ENCODE measurements at places on chromosomes 16 and 17. TPM values are rescaled to one million over a fixed set of nuclear protein-coding genes. Genes with fewer than 3 reads are reported as not detected.

The MEFV gene
- 4.6 TPM for total RNA-seq

- peak; percentile 50 for DNase-seq
These were observed 3.4 kb downstream of the NOD2 start for GRCh38 chr16:50696575-50697420.

DNA sequence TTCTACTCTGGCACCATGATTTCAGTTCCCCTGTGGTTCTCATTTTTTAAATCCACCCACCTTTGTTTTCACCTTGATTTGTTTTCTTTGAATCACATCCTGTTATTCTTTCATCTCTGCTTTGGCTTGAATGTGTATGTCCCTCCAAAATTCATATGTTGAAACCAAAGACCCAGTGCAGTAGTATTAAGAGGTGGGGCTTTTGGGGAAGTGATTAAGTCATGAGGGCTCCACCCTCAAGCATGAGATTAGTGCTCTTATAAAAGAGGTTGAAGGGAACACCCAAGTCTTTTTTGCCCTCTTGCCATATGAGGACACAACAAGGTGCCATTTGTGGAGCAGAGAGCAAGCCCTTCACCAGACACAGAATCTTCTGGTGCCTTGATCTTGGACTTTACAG, 382.3 kb downstream of the SLC39A11 start:
- no peak for DNase-seq

The KRTAP1-1 gene
- total RNA-seq: not detected

DNA sequence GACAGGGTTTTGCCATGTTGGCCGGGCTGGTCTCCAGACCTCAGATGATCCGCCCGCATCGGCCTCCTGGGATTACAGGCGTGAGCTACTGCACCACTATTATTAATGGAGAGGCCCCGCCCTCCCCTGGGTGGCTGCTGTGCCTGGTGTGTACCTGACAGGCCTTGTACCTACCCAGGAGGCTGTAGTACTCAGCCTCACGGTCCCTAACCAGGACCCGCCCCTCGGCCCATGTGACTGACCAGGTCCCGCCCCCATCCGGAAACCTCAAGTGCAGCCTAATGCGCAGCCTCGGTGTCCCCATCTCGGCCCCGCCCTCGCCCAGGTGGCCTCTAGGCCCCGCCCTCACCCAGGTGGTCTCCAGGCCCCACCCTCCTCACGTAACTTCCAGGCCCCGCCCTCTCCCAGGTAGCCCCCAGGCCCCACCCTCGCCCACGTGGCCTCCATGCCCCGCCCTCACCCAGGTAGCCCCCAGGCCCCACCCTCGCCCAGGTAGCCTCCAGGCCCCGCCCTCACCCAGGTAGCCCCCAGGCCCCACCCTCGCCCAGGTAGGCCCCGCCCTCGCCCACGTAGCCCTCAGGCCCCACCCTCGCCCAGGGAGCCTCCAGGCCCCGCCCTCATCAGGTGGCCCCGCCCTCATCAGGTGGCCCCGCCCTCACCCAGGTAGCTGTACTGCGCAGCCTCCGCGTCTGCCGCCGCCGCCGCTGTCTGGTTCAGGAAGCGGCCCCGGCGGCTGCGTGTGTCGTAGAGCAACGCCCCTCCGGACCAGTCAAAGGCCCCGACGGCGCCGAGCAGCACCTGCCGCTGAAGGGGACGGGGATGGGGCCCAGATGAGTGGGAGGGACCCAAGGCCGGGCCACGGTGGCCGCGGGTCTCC, 31.0 kb downstream of the HASPIN start:
- no peak for DNase-seq

DNA sequence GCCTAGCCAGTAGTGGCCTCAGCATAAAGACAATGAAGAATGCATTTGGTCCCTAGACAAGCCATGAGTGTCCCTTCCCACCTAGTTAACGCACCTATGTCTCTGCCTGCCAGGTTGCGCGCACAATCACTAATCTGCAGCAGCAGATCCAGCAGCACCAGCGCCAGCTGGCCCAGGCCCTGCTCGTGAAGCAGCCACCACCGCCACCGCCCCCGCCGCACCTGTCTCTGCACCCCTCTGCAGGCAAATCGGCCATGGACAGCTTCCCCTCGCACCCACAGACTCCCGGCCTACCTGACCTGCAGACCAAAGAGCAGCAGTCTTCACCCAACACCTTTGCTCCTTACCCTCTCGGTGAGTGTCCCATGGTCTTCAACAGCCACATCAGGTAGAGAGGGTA, 41.8 kb downstream of the TMC6 start:
- no peak for DNase-seq

DNA sequence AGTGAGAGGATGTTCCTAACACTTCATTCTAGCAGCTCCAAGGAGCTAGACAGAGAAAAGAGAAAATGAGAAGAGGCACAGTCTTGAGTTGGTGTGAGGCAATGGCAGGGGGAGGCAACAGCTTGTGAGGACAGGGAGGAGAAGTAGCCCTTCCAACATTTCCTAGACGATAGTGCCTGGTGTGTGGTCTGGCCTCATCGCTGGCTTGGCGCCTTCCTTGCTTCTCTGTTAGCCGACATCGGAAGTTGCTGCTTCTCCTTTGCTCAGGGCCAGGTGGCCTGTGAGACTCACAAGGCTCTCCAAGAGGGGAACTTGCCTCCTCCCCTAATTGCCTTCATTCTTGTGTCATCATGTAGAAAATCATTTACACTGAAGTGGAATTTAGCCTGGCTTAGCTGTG, 208.7 kb downstream of the MAP2K4 start:
- no peak for DNase-seq

- DNase-seq: no peak
These were observed 45.8 kb downstream of the VPS35L start for GRCh38 chr16:19601083-19601976.

- no peak for DNase-seq
These were observed 23.5 kb downstream of the CACNG1 start for GRCh38 chr17:67067571-67068482.

The GCGR gene
- total RNA-seq: not detected

- no peak for DNase-seq
These were observed 110.2 kb downstream of the COPRS start for GRCh38 chr17:31748881-31749280.

The LRRC46 gene
- 0.24 TPM for total RNA-seq

GRCh38 chr17:17258998-17259397, 22.0 kb upstream of the FLCN start:
- no peak for DNase-seq

GRCh38 chr16:88685156-88686061, 898 bp downstream of the SNAI3 start:
- DNase-seq: peak; percentile 46

The SMTNL2 gene
- total RNA-seq: 14.0 TPM

The SGCA gene
- total RNA-seq: 1.1 TPM

The NEUROD2 gene
- not detected for total RNA-seq

DNA sequence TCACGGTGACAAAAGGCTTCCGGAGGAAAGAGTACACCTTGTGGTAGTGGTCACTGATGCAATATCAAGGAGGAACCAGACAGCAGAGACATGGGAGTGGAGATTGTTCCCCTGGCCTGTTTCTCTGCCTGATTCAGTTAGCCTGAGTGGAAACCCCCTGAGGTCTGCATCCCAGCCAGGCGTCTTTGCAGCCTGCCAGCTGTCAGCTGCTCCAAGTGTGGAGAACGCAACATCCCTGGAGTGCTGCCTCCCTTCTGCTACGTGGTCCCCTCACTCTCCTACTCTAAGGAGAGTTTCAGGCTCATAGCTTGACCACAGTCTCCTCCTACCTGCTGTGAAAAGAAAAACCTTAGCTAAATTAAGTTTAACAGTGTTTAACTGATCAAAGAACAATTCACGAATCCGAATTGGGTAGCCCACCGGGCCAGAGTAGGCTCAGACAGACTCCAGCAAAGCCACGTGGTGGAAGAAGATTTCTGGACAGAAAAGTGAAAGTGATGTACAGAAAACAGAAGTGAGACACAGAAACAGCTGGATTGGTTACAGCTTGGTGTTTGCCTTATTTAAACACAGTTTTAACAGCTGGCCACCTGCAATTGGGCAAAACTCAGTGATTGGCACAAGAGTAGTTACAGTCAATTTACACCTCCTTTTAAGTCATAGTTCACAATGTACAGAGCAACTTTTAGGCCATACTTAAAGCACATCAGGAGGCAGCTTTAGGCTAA, 188.6 kb downstream of the DNAH9 start:
- DNase-seq: no peak

DNA sequence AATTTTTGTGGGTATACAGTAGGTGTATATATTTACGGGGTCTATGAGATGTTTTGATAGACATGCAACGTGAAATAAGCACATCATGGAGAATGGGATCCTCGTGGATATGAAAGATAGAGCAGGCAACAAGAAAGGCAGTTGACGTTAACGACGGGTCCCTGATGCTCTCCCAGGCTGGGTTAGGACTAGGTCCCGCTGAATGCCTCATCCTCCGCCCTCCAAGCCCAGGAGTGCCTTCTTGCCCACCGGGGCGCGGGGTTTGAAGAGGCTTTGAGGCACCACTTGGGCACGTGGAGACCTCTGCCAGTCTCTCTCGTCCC, 9.5 kb upstream of the ZFP90 start:
- DNase-seq: no peak

GRCh38 chr17:42315402-42316156, 27.3 kb downstream of the STAT5A start:
- DNase-seq: no peak

DNA sequence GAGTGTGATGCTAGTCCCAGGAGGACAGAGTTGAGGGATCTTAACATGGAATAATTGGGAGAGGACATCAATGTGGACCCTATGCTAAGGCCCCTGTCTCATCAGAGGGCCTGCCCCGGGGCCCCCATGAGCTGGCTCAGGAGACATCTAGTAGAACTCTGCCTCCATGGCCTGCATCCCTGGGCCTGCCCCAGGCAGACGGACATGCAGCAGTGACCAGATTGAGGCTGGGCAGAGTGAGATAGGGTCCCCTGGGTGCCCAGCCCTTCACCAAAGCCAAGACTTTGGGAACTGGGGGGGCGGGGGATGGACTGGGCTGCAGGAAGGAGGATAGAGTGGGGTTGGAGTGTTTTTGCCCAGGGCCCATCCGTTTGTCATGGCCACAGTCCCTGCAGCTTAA, 115.2 kb downstream of the CCDC182 start:
- DNase-seq: no peak

The CRYM gene
- 1.2 TPM for total RNA-seq

The TMIGD1 gene
- not detected for total RNA-seq

DNA sequence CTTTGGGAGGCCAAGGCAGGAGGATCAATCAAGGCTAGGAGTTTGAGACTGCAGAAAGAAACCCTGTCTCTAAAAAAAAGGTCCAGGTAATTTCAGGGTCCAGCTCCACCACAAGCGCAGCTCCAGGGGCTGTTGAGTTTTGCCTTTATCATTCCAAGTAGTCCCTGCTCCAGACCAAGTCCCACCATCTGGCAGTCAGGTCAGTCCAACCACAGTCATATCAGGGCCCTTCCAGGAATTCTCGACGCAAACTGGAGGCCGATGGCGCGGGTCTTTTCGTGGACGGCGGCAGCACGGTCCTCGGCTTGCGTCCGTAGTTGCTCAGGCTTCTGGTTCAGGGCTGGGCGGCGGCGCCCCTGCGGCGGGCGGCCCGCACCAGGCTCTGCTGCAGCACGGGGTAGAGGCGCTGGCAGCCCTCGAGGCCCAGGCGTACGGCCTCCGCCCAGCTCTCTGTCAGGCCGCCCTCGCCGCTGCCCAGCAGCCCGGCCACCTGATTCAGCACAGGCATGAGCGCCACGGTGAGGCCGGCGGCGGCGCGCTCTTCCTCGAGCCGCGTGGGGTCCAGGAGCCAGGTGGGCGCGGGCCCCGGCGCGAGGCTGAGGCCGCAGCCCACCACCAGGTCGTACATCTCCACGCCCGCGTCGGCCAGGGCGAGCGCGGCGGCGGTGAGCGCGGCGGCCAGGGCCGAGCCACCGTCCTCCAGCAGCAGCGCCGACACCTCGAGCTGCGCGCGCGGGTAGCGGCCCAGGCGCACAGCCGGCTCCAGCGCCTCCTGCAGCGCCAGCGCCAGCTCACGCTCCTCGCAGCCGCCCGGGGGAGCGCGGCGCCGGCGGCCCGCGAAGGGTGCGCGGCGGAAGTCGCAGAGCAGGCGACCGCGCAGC, 752 bp downstream of the EXOSC6 start:
- no peak for DNase-seq

DNA sequence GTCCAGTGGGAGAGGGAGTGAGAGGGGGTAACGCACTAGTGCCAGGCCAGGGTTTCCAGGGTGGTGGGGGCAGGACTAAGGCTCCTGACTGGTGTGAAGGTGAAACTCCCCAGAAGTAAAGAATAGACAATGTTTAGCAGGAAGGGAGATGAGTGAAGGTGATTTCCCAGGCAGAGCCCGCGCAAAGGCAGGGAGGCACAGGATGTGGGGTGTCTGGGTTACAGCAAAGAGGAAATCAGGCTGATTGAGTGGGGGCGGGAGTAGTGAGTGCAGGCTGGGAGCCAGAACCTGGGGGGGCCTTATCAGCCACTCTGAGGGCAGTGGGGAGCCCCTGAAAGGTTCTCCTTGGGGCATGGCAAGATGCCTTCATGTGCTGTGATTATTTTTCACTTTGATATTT, 167.5 kb downstream of the UTP18 start:
- DNase-seq: no peak

The UNC13D gene
- total RNA-seq: 5.2 TPM

GRCh38 chr16:30588651-30589050, 3.2 kb upstream of the ZNF785 start:
- no peak for DNase-seq

- DNase-seq: peak; percentile 15
These were observed 74.1 kb upstream of the TBX2 start for GRCh38 chr17:61325382-61326073.

DNA sequence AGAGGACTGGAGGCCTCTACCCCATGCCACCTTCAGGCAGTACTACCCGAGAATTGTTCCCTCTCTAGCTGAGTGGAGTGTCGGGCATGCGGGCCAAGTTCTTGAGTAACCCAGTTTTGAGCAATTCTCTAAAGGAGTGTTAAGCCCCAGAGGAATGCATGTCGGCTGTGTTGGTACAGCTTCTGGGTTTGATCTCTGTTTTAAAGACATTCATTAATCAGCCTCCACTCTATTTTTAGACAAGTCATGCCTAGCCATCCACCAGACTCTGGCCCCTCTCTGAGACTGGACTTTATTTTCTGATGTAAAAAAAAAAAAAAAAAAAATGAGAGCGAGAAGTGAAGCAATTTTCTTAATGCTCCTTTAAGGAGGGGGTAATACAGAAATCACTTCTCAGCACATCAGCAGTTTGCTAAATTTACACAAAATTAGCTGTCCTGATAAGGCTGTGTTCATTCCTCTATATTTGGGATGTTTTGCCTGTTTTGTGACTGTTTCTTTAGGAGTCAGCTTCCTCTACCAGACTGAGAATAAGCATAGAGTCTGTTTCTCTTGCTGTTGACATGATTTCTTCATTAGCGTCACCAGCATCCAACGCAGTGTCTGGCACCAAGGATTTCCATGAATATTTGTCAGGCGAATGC, 88.7 kb downstream of the AXIN2 start:
- DNase-seq: no peak

Data from omental fat pad (tissue), 4 donors.